ENCODE measurements at places on chromosomes 4 and X.

GRCh38 chr4:184417802-184418511 is 56.4 kb downstream of the IRF2 start:
- peak; percentile 35 for DNase-seq

DNA sequence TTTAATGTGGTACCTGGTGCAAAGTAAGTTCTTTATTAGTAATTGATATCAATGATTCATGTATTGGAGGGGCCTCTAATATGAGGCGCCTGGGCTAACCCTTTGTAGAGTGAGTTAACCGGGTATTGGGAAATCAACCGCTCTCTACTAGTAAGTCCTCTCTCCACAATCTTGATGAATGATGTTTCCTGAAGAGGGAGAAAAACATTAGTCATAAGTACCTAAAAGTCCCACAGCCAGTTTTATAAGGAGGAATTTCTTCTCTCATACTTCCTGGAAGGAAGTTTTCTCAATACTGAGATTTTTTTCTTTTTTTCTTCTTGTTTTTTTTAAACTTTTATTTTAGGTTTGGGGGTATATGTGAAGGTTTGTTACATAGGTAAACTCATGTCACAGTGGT is 62.3 kb downstream of the AGTR2 start:
- DNase-seq = no peak

DNA sequence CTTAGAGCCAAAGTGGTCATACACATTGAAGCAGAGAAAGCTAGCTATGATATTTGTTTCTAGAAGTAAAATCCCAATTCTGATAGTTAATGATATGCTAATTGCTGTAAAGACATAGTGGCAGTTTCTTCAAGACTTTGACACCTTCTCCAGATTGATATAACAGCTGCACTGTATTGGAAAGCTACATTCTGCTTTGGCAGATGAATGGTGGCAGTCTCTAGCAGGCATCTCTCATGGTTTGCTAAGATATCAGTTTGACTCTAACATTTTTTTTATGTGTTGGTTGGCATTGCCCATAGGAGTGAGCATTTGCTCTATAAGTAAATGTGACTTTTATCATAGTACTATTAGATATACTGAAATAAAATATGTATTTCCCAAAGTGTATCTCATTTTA is 128.2 kb downstream of the AFF2 start:
- DNase-seq = no peak

- DNase-seq = no peak
These were observed 74.9 kb upstream of the MAOA start for GRCh38 chrX:43581167-43581566.

DNA sequence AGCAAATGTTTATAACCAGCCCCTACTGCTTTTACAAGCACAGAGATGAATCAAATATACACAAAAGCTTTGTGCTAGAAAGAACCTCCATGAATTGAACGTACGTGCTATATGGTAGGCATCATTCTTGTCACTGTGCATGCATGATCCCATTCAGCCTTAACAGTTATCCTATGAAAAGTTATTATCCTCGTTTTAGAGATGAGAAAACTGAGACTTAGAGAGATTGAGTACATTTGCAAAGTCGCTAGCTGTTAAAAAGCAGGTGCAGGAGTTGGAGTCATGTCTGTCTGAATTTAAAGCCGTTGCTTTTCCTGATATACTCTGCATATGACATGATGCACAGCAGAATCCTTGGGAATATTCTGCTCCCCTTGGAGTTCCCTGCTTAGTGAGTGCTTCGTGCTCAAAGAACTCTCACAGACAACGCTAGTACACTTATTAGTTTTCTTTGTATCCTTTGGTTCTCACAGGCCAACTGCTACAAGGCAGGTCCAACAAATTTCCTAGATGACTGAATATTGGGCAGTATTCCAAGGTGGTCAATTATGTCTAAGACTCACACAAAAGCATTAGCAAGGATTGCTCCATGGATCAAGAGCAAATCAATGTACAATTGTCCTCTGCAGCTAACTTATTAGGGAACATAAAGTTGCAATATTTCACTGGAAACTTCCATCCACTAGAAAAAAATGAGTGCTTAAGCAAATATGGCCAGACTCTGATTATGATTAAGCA is 42.8 kb upstream of the TRIM2 start:
- no peak for DNase-seq

GRCh38 chr4:183832776-183833450 is 72.2 kb upstream of the STOX2 start:
- DNase-seq = no peak

GRCh38 chr4:3822230-3822947 is 56.2 kb downstream of the ADRA2C start:
- no peak for DNase-seq

DNA sequence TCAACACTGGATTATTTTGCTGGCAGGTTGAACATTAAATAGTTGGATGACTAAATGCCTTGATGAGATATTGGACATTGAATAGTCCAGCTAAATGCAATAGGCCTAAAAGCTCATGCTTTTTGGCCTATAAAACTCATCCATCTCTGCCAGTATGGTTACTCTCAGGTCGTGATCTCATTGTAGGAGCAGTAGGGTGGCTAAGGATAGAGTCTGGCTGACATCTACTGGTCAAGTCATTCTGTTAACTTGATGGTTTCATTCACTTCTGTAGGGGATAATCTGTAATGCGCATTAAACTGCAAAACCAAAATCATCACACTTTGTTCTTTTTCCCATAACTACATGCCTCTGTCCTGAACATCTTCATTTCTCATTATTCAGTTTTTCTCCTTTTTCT is 227.0 kb downstream of the DKK2 start:
- no peak for DNase-seq

DNA sequence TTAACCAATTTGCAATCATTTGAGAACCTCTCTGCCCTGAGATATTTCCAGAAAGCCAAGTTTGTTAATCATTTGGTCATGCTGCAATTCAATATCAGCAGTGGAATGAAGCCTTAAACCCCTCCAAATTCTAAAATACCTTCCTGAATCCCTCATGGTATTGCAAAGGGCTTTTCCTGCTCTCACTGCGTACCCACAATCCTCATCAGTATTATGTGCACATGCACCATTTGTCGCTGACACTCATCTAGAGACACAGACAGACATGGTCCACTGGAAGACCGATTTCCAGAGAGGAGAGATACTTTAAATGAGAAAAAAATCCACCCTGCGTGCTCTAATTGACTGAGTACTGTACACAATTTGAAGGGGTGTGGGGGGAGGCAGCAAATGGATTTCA is 104.4 kb downstream of the GPC3 start:
- DNase-seq = no peak

GRCh38 chr4:124483048-124483906 is 229.3 kb downstream of the ANKRD50 start:
- no peak for DNase-seq

DNA sequence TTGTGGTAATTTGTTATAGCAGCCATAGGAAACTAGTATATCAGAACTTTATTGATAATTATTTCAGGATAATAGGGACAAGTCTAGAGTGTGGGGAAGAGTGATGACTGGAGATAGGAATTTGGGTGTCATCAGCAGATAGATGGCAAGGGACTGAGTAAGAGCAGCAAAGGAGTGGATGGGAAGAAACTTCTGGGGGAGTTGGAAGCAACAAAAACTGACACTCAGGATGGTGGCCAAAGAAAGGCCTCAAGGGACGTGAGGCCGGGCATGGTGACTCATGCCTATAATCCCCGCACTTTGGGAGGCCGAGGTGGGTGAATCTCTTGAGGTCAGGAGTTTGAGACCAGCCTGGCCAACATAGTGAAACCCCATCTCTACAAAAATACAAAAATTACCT is 9.1 kb upstream of the SLC25A5 start:
- no peak for DNase-seq

- no peak for DNase-seq
These were observed 15.1 kb downstream of the SLC2A9 start for GRCh38 chr4:10006231-10006600.

GRCh38 chrX:121216641-121217374 is 169.4 kb downstream of the GLUD2 start:
- DNase-seq = no peak

DNA sequence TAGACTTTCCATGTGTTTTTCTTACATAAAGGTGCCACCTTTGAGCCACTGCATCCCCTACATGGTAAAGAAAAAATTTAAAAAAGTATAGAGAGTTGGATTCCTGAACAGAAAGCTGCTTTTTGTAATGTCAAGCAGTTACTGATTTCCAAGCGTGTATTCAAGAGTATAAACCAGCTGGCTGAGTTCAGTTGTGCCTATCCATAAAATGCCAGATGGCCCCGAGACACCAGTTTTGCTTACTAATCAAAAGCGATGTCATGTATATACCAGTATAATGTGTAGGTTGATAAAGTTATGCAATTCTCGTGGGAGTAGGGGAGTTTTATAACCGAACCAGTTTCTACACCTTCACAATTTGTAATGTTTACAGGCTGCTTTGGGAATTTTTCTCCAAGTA is 26.2 kb upstream of the PNPLA4 start:
- no peak for DNase-seq

GRCh38 chrX:42754603-42755002 is 23.4 kb downstream of the PPP1R2C start:
- DNase-seq = no peak

- no peak for DNase-seq
These were observed 261.2 kb upstream of the NDST4 start for GRCh38 chr4:115374621-115375020.

DNA sequence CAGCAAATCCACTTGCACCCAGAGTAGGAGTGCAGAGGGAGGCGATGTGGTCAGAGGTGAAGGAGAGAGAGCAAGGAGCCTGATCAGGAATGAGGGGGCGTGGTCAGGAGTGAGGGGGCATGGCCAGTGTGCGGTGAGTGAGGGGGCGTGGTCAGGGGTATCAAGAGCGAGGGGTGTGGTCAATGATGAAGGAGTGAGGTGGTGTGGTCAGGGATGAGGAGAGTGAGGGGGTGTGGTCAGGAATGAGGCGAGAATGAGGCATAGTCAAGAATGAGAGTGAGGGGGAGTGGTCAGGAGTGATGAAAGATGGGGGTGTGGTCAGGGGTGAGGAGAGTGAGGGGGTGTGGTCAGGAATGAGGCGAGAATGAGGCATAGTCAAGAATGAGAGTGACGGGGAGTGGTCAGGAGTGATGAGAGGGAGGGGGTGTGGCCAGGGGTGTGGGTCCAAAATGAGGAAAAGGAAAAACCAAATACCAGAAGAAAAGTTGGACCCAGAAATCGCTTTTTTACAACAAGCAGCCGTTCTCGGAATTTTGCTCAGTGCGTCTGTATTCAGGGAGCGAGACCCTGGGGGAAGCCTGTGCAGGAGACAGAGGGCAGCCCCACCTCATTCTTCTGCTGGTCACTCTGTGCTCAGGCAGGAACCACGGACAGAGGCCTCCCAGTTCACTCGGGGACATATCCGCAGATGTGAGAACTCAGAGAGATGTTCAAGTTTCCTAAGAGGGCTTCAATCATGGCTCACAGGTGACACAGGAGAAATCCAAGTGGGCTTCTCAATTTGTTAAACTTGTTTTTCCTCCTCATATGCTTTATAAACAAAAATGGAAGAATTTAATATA is 47.5 kb downstream of the MAGEA1 start:
- DNase-seq = no peak

DNA sequence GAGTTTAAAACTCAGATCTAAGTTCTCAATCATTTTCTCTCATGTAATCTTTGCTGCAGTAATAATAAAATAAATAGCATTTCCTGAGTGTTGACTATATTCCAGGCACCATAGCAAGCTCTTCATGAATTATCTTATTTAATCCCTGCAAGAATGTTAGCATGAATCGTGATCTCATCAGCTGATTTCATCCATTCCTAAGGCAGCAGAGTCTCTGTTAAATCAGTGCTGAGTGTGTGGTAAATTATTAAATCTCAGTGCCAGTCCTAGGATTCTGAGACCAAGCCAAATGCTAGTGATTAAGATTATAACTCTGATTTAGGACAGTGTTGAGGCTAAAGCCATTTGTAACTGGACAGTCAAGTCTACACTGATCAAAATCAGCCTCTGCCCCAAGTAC is 240.3 kb upstream of the TAPT1 start:
- DNase-seq = no peak

DNA sequence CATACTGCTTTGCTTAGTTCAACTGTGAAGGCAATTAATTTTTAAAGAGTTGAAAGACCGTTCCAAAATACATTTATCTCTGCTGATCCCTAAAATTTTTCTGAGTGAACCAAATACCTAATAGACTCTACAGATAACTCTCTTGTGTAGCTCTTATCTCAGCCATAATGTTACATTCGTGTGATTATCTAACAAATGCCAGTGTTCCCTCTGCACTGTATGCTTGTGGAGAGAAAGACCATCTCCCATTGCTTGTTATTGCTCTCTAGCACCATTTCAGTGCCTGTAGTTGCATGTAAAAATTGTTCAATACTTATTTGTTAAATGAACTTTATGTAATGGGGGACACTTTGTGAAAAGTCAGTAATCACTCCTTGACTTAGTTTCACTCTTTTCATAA is 81.3 kb upstream of the ATOH1 start:
- no peak for DNase-seq

- DNase-seq = no peak
These were observed 203.8 kb upstream of the PSAPL1 start for GRCh38 chr4:7638489-7638888.

GRCh38 chr4:104408878-104409277 is 85.8 kb downstream of the CXXC4 start:
- no peak for DNase-seq

DNA sequence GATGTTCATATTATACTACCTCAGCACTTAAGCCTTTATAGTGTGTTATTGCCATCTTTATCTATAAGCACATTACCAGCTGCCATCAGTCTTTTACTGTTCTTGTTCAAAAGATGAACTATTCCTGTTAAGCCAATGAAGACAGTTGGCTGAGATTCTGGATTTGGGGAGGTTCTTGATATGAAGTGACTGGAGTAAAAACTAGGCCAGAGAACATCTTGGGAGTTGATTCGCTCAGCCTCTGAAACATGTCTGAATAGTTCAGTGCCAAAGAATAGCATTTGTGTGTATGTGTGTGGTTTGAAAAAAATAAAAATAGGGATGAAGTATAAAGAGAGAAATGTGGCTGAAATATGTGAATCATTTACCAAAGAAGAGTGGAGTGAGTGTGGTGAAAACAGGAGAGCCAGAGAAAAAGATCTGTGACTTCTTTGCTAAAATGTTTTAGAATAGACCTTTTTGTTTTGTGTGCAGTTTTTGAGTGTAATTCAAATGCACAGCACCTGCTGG is 15.2 kb downstream of the EXOC1 start:
- no peak for DNase-seq

DNA sequence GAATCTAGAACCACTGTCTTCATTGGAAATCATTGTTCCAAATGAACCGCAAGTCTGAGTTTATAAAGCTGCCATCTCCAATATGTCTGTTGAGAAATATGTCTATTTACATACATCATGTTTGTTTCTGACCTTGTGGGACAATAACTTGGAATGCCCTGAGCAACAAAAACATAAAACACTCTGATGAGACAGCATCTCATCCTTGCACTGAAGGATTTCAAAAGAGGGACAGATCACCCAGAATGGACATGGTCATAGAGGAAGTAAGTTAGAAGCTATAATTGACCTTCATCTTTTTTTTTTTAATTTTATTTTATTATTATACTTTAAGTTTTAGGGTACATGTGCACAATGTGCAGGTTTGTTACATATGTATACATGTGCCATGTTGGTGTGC is 22.5 kb downstream of the RXFP1 start:
- DNase-seq = no peak

All from stimulated activated naive CD8-positive, alpha-beta T cell treated with anti-CD3 and anti-CD28 coated beads, Interleukin-15, amount 100 ng/mL, for 72 hours (primary cell).